Psoas muscle (tissue), 8 donors: ENCODE measurements at places on chromosomes 2 and 18.

DNA sequence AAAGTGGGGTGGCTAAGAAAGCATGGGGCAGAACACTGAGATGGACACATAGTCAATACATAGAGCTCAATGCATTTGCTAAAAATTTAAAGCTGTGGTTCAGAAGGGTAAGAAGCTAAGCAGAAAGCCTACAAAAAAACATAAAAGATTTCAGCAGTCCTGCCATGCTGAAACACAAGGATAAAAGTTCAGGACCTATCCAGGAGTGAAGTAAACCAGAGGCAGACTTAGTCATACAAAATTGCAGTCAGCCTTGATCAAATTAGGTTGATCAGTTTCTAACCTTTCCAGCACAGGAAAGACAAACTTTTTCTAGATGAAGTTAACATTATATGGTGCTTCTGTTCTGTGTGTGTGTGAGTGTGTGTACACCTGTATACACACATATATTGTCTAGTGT lies 120.8 kb upstream of the RBMS1 start:
- H3K27ac ChIP-seq, result no peak overlapping the region
- no peak overlapping the region for H3K4me3 ChIP-seq
- DNase-seq, result no peak
- H3K36me3 ChIP-seq, result no peaks in the 10 kb centered on the region

DNA sequence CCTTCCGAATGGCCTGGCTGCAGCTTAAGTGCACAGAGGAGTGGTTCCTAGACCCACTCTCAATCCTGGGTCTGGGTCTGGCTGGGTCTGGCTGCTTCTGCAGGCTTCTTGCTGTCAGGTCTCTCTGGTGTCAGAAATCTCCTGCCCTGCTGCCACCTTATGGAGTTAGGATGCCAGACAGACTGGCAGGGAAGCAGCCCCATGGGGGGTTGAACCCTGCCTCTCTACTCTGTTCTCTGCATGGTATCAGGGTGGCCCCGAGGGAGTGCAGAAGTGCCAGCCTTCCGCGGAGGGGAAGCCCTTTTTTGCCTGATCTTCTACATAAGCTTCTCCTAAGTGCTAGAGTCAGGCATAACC lies 89.4 kb downstream of the ZCCHC2 start:
- DNase-seq, result no peak
- H3K27ac ChIP-seq, result no peak overlapping the region
- peaks cover 19% of the 10 kb centered on the region for H3K27me3 ChIP-seq
- H3K36me3 ChIP-seq, result no peaks in the 10 kb centered on the region
- peaks cover 5% of the 10 kb centered on the region for H3K4me1 ChIP-seq

DNA sequence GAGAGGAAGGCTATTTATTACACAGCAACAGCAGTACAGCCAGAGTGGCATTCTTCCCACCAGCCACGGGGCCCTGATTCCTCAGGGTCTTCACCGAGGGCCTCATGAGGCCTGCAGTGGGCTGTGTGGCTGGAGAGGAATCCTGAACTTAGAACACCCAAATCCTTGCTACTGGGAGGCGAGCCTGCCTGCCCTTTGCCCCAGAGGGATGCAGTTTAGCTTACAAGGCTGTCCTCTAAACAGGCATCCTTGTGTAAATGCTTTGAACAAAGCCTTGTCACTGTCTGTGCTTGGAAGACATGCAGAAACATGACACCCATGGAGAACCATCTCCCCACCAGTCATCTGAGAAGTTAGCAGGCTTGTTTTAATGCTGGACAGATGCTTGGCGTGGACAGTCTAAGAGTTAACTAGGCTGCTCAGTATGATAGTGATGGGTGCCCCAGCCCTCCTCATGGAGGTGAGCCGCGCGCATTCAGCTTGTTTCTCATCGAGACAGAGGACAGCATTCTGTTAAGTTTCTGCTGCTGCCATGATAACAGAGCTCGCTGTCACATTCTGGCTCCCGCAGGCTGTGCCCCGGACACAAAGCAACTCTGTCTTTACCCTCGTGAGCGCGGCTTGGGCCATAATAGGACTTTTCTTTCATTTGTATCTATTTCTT lies 42.9 kb downstream of the ADI1 start:
- H3K27ac ChIP-seq, result peak overlapping the region; percentile 81
- peak; percentile 59 for DNase-seq
- no peaks in the 10 kb centered on the region for H3K27me3 ChIP-seq
- H3K4me1 ChIP-seq, result peaks cover 40% of the 10 kb centered on the region

GRCh38 chr2:158655628-158656027 lies 139.5 kb upstream of the DAPL1 start:
- H3K36me3 ChIP-seq, result no peaks in the 10 kb centered on the region
- no peak overlapping the region for H3K4me3 ChIP-seq
- H3K4me1 ChIP-seq, result no peaks in the 10 kb centered on the region
- DNase-seq, result no peak
- no peaks in the 10 kb centered on the region for H3K27me3 ChIP-seq
